ENCODE measurements at places on chromosomes 16 and 17.

- no peak for DNase-seq
Measured at GRCh38 chr16:66324815-66325515, 41.5 kb upstream of the CDH5 start.

DNA sequence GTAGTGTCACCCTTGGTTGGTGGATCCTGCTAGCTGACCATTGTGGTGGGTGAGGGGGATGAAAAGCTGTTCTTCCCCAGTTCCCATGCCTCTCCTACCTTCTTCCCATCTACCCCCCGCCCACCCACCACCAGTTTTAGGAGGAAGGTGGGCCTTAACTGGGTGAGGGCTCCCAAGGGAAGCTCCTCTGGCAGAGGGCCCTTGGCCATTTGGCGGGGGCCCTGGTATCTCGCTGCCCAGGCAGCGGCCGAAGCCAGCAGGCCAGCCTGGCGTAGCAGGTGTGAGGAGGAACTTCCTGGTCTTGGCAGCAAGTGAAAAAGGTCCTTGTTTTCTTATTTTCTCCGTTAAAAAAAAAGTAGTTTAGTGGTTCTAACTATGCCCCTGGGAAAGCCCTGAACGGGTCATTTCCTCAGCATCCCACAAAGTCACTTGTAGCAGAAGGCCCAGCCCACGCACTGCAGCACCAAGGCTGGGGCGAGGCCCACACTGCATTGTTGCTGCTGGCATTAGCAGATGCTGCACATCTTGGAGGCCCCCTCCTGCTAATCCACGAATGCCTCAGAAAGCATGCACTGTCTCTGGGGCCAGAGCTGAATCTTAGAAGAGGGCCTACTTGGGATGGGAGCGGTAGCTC, 72.5 kb downstream of the MPRIP start:
- no peak for DNase-seq

GRCh38 chr16:9791556-9791955, 390.7 kb downstream of the GRIN2A start:
- DNase-seq = no peak

- DNase-seq = peak; percentile 13
Measured at GRCh38 chr16:57807968-57808528, 5.8 kb upstream of the KIFC3 start.

DNA sequence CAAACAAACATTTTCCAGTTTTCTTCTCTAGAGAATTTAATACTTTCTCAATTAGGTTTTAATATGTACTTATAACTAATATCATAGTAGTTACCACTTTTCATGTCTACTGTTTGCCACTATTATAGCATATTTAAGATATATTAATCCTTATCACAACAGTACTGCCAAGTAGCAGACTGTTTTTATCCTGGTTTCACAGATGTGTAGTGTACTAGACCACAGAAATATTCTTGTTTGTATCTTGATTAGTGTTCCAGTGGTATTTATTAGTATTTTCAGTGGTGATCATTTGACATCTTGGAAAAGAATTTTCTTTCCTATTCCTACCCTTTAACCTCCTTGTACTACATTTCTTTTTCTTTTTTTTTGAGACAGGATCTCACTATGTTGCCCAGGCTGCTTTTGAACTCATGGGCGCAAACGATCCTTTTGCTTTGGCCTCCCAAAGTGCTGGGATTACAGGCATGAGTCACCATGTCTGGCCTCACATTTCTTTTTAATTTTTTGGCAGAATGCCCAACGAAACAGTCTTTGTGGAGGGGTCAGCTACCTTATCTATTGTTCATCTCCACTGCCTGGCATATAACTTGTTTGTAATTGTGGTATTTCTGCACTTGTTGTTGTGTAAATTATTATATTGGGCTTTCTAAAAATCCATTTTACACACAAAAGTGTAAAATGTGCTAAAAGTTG, 27.2 kb downstream of the MAP2K4 start:
- no peak for DNase-seq

DNA sequence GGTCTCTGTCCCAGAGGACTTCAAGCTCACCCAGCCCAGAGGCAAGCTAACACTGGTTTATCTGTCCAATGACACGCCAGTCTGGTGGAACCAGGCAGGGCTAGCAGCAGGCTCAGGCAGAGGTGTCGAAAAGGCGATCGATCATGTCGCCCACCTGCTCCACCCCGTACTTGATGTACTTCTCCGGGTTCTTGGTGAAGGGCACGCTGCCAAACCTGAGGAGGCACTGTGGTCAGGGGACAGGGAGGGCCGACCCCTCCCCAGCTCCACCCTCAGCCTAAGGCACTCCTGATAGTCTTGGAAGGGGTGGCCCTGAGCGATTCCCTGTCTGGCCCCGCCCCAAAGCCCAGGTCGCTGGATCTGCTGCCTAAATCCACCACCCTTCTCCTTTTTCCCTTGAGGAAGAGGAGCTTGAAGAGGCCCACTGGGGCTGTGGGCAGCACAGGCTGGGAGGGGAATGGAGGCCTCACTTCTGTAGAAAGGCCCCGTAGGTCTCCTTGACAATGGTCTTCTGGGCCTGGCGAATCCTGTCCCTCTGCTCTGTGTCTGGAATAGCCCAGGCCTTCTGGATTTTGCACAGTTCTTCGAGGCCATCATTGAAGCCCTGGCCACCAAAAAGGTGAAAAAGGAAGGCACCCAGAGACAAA, 4.7 kb downstream of the ZACN start:
- no peak for DNase-seq

GRCh38 chr16:85047867-85048455, 20.4 kb downstream of the KIAA0513 start:
- DNase-seq = no peak

DNA sequence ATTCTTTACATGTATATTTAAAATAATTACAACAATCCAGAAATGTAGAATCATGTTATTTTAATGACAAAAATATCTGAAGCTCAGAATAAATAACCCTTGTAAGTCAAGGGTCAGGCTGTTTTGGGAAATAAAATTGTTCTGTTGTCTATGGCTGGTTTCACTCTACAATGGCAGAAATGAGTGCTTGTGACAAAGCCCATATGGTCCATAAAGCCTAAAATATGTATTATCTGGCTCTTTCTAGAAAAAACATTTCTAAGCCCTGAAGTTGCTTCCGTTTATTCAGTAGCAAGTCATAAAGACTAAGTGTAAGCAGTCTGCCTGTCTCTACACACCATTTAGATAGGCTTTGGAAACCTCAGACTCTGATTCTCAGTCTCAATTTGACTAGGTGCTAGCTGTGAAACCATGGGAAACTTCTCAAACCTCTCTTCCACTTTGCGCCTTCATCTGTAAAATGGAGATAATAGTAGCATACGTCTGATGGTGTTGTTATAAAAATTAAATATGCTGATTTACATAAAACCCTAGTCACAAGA, 365.7 kb upstream of the CA10 start:
- no peak for DNase-seq

DNA sequence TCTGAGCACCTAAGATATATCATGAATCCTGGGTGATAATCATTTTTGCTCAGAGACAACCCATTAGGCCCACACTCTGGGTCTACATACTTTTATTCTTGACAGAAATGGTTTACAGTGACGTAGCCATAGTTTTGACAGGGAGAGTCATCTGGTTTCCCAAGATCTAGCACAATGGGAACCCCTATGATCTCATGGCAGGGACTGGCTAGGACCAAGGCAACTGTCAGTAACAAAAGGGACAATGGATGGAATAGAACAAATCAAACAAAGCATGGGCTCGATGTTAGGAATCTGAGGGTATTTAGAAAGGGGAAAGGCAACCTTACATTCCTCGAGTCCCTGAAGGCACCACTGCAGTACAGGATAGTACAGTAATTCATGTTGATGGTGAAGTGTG, 20.5 kb downstream of the CFAP97D1 start:
- DNase-seq = no peak

DNA sequence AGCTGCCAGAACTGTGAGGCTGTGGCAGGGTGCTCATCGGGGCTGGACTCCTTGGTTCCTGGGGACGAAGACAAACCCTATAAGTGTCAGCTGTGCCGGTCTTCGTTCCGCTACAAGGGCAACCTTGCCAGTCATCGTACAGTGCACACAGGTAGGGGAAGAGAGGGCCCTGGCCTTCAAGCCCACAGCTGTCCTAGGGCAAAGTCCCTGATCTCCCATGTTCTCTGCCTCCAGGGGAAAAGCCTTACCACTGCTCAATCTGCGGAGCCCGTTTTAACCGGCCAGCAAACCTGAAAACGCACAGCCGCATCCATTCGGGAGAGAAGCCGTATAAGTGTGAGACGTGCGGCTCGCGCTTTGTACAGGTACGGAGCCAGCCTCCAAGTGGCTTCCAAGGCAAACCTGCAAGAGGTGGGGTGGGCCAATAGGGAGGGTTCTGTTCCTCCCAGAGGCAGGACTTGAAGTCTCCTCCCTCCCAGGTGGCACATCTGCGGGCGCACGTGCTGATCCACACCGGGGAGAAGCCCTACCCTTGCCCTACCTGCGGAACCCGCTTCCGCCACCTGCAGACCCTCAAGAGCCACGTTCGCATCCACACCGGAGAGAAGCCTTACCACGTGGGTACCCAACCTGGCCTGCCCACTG, 3.7 kb downstream of the BCL6B start:
- no peak for DNase-seq

GRCh38 chr17:35846055-35846809, 22.5 kb downstream of the HEATR9 start:
- DNase-seq = no peak

DNA sequence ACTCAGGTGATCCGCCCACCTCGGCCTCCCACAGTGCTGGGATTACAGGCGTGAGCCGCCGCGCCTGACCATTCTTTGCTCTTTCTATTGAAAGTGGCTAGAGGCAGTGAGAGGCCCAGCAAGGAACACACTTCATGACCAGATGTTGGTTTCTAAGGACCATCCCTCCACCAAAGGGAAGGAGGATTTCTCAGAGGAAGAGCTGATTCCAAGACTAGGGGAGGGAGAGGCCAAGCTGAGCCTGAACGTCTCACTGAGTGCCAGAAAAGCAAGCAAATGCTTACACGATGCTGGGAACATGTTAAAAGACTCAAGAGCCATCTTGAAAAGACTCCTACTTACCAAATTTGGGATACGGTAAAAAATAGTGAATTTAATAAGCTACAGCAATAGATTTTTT, 79.2 kb downstream of the MRM3 start:
- no peak for DNase-seq

DNA sequence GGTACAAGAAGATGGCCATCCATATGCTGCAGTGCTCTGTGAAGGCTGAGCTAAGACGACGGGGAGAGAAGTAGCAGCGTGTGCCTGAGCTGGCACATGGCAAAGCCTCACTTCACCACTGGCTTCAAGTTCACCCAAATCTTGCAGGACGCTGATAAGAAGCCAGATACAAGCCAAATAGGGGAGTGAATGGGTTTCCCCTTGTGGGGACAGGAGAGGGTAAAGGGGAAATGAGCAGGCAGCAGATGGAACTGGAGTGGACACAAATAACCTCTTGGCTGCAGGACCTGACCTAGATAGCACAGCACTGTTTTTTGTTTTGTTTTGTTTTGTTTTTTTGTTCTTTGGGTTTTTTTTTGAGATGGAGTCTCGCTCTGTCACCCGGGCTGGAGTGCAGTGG, 21.0 kb upstream of the PITPNA start:
- no peak for DNase-seq

DNA sequence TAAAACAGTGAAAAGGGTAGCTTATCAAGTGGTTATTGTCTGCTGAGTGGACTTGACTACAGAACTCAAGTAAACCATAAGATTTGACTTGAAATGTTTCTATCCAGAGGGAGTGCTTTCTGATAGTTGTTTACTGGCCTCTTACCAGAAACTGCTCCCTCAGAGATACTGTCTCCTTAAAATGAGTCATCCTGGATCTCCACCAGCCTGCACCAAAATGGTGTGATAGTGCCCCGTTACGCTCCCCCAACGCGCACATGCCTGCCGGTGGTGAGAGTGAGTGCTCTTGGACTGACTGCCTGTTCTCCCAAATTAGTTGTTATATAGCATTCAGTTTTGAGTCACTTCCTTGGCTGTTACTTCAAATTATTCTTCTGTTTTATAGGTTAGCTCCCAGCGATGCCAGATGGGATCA, 22.9 kb downstream of the PRCD start:
- DNase-seq = no peak

GRCh38 chr17:65850486-65850885, 289.0 kb upstream of the AXIN2 start:
- DNase-seq = no peak

- no peak for DNase-seq
Measured at GRCh38 chr17:73991260-73991659, 212.2 kb upstream of the RPL38 start.

Data from activated naive CD4-positive, alpha-beta T cell (primary cell).